C1 segment of cervical spinal cord (tissue), 14 donors: ENCODE measurements at places on chromosomes 16 and 17.

DNA sequence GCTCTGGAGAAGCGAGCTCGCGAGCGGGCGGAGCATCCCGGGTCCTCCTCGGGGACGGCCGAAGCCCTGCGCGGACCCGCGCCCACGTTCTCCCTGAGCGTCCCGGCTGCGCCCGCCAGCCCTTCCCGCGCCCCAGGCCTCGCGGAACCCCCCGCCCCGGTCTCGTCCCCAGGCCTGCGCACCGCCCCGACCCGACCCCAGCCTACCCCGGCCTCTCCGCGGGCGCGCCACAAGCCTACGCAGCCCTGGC lies 159 bp downstream of the USP36 start:
- DNase-seq = no peak

- no peak for DNase-seq
Measured at GRCh38 chr17:76996741-76997694, 128.8 kb downstream of the MGAT5B start.

GRCh38 chr16:57112403-57113041 lies 20.1 kb downstream of the CPNE2 start:
- no peak for DNase-seq

DNA sequence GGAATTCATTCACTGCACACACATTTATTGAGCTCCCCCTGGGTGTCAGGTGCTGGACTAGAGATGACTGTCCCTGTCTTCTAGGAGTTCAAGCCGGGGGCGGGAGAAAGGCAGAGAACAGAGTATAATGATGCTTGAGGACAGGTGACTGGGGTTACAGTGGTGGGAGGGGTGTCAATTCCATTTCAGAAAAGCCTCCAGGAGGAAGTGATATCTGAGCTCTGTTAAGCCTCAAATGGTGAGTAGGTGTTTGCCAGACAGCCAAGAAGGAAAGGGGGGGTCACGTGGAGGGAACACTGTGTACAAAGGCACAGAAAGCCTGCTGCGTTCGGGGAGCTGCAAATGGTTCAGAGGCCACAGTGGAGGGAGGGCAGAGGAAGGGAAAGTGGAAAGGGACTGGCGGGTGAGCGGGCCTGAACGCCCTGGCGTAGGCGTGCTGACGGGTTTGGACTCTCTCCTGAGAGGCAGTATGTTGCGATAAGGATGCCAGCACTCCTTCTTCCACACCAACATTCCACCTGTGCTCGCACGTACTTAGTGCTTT lies 9.7 kb upstream of the NXPH3 start:
- DNase-seq = peak; percentile 21

DNA sequence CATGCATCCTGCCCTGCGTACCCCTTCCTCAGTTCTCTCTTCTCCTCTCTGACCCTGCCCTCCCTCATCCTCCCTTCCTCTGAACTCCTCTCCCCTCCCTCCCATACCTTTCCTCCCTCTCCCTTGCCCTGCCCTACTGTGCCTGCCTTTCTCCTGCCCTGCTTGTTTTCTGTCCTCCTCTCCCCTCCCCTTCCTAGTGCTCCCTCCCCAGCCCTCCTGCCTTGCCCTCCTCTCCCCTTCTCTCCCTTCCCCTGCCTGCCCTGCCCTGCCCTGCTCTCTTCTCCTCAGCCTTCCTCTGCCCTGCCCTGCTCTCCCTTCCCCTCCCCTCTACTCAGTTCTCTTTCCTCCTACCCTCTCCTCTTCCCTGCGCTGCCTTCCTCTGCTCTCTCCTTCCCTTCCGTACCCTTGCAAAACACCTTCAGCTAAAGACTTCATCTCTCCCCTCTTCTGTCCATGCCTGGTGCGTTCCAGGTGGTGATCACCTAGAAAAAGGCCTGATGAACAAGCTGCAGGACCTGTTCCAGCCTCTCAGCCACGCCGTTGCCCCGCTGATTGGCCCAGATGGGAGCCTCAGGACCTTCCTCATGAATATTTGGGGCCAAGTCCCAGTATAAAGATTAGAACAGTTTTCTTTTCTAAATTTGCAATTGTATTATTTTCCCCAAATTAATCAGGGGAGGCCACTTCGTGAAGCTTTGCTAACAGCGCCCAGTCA lies 290.5 kb downstream of the CPPED1 start:
- DNase-seq = no peak

DNA sequence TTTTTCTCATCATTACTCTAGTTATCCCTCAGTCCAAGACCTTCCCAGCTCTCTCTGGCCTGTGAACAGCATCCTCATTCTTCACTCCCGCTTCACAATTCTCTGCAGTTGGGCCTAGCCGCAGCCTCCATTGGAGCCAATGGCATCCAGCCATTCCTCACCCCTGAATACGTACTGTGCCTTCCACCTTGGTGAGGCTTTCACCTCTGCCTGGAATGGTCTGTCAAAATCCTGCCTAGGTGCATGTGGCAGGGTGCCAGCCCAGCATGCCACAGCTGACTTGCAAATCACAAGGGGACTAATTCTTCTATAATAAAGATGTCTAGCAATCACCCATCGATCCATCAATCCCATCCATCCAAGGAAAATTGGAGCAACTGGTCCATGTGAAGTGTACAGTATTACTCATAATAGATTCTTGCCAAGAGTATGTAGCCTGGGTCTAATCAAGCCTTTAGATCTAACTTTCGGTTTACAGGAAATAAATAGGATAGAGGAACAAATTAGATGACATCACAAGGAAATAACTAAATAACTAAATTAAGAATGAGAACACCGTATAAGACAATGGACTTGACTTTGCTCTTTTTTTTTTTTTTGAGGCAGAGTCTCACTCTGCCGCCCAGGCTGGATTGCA lies 5.1 kb upstream of the CX3CL1 start:
- no peak for DNase-seq

DNA sequence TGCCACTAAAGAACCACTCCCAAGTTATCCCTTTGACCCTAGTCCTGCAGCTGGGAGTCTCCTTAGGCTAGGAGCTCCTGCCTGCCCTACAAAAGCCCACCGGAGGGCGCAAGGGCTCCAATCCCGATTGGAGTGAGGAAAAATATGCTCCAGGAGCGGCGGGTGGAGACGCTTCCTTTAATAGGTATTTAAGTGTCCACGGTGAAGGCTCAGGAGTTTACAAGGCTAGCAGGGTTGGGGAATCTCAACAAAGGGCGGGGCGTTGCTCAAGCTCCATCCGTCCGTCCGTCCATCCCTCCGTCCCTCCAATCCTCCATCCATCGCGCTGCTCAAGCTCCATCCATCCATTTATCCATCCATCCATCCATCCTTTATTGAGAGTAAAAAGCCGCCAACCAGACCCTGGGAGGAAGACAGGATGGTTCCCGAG lies 556 bp upstream of the SPNS1 start:
- DNase-seq = peak; percentile 58

- DNase-seq = no peak
Measured at GRCh38 chr17:38898291-38898679, 27.1 kb upstream of the LASP1NB start.

DNA sequence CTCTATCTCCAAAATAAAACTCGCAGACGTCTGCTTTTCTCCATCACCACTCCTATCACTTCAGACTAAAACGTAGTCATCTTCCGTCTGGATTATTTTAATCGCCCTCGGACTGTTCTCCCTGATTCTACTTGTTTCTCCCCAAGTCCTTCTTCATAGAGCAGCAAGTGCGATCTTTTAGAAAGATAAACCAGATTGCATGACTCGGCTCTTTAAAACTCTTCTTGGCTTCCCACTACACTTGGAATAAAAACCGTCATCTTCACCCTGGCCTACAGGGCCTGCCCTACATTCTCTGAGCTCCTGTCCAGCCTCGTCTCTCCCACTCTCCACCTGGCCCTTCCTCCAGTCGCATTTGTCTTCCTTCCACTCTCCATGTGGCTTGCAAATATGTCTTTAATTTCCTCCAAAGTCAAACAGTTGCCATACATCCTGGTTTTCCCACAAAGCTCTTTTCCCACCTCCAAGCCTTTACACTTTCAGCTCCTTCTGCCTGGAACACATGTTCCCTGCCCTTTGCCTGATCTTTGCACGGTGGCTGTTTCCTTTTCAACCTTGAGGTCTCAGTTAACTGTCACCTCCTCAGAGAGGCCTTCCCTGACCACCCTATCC lies 70.5 kb upstream of the DHX40 start:
- DNase-seq = no peak

- DNase-seq = no peak
Measured at GRCh38 chr16:66859397-66860068, 15.3 kb downstream of the CA7 start.

DNA sequence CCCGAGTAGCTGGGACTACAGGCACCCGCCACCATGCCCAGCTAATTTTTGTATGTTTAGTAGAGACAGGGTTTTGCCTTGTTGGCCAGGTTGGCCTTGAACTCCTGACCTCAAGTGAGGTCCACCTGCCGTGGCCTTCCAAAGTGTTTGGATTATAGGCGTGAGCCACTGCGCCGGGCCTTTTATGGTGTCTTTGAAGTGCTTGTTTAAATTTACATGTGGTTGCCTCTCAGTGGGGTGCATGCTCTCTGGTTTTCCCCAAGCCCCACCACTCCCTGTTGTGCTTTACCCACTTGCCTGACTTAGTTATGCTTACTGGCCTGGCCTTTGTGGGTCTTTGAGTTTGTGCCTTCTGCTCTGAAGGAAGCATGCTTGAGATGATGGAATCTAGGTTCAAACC lies 132.0 kb downstream of the PRKCB start:
- no peak for DNase-seq

DNA sequence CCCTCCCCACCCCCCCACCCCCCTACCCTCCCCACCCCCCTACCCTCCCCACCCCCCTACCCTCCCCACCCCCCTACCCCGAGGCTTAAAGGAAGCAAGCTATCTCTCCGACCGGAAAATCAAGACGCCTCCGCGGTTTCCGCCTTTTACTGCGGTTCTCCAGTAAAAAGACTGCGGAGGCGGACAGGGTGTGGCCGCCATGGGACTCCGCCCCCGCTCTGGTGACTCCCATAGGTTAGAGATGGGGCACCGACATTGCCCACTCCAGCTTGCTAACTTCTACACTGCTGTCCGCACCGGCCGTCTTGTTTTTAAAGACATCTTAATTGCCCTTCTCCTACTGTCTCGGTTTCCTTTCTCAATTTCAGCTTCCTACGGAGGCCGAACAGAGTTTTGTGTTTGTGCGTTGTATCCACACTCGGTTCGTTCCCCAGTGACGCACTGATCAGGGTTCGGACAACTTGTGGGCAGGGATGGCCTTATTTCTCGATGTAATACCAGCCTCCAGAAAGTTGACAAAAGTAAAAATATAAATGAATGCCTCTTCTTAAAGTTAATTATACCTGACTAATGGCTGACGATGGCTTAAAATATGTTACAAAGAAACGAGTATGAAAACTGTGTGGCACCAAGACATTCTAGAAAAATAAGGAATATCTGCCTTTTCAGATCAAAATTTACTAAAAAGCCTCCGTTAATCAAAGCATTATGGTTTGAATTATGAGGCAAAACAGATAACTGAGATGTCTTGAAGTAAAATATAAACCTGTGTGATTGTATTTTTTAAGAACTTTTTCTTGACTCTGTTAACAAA lies 1.1 kb upstream of the ZNF200 start:
- DNase-seq = no peak

DNA sequence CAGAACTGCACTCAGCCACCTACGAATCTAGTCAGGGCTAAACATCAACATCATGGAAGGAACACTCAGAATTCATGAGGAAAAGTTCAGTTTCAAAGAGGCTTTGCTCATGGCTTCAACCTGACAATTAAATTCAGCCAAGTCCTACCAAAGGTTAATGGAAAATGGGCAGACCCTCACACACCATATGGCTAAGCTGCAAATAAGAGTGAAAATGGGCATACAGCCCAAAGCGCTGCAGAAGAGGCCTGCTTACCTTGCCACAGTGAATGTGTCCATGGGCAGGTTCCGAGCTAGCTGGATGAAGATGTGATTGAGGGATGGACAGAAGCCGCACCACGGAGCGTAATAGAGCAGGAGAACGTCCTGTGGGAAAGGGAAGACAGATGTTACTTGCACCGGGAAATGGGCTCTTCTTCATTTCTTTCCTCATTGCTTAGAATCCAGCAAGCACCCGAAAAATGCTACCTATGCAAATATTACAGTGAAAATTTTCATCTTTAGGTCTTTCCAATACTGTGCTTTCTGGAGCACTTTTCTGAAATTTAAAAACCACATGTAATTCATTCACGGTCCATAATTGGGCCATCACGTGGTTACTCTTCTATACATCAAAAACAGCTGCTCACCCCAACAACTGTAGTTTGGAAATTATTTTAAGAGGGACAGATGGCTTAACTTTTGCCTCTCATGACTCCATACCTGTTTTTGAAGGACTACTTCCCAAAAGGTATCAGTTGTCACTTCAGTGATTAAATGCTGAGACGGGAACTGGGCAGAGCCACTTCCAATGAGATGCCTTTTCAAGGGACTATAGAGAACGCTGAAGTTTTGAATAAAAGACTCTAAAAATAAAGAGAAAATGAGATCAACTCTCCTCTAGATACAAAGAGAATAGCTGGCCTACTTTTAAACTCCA lies 19.6 kb downstream of the SNN start:
- DNase-seq = no peak

GRCh38 chr16:85166699-85167588 lies 54.7 kb upstream of the CIBAR2 start:
- DNase-seq = no peak

GRCh38 chr17:67032382-67032781 lies 12.0 kb upstream of the CACNG1 start:
- no peak for DNase-seq

- no peak for DNase-seq
Measured at GRCh38 chr16:68452176-68452575, 3.9 kb upstream of the SMPD3 start.

DNA sequence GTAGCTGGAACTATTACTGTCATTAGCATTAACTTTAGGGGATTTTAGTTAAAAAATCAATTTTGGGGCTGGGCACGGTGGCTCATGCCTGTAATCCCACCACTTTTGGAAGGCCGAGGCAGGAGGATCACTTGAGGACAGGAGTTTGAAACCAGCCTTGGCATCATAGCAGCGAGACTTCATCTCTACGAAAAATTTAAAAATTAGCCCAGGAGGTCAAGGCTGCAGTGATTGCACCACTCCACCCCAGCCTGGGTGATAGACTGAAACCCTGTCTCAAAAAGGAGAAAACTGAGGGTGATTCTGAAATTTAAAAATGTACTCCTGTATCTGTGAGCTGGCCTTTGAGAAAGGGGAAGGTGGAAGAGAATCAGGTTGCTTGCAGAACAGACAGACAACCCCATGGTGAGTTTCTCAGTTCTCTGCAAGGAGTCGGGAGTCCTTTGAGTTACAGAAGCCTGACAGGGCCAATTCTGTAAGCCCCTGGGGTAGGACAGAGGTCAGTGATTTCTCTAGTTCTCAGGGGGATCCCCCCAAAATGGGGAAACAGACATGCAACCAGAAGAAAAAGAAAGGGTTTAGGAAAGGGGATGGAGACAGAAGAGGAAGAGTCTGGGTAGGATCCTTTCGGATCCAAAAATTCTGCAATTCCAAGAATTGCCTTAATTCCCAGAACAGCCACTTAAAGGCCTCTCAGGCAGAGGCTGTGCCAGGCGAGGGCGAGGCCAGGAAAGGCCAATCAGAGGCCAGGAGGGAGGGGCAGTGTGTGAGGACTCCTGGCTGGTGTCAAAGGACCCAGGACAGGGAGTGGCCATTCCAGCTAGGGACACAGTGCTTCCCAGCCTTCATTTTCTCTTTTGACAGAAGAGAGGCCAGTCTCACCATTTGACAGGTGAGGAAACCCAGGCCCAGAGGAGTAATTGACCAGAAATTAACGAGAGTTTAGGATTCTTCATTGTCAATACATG lies 6.7 kb downstream of the NUPR1 start:
- no peak for DNase-seq
